ENCODE measurements at places on chromosomes 7 and 10.

- no peak for DNase-seq
Observed at GRCh38 chr7:81299711-81300110, 380.9 kb upstream of the SEMA3C start.

DNA sequence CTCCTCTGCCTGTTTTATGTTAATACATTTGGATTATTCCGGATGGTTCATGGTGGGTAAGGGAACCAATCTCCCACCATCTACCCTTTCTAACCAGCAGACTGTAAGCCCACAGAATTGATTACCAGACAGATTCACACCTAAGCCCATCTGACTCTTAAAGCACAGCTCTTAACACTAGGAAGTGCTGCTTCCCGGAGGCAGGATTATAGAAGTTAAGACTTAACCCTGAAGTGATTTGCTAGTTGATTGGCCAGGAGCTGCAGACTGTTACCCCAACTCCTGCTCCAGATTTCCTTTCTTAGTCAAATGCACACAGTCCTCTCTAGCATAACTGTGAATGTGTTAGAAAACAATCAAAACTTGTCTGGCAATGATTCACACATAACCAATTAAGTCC is 221.7 kb downstream of the CDK14 start:
- no peak for DNase-seq

GRCh38 chr10:90424730-90425129 is 433.1 kb downstream of the HTR7 start:
- DNase-seq, result no peak

DNA sequence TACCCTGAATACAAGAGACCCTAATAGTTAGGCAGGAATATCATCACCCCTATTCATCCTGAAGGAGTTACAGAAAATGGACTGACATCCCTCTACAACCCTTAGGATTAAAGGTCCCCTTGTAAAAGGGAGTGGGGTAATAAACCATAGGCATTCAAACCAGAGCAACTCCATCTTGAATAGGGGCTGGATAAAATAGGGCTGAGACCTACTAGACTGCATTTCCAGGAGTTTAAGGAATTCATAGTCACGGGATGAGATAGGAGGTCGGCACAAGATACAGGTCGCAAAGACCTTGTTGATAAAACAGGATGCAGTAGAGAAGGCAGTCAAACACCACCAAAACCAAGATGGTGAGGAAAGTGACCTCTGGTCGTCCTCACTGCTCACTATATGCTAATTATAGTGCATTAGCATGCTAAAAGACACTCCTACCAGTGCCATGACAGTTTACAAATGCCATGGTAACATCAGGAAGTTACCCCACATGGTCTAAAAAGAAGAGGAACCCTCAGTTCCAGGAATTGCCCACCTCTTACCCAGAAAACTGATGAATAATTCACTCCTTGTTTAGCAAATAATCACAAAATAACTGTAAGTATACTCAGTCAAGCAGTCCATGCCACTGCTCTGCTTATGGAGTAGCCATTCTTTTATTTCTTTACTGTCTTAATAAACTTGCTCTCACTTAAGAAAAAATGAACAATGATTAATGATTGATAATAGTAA is 37.2 kb downstream of the CUBN start:
- no peak for DNase-seq

Data from CD4-positive, alpha-beta memory T cell (primary cell).